ENCODE measurements at places on chromosomes 7 and 10. TPM values are rescaled to one million over a fixed set of nuclear protein-coding genes. Genes with fewer than 3 reads are reported as not detected.

DNA sequence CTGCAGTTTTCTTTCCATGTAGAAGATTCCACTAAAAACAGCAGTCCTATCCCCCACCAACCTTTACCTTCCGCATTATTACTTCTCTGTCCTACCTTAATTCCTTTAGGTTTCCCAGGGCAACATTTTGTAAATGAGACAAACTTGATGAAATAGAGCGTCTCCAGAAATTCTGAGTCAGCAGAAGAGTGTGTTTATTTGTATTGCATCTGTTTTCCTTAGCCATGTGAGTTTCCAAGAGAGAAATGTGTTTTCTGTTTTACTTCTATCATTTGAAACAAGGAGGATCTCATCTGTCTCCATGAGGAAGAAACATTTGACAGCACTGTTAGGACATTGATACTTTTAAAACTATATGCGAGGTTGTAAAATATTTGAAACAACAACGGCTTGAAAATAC lies 244.2 kb upstream of the PLXDC2 start:
- no peaks in the 10 kb centered on the region for H3K4me1 ChIP-seq
- H3K27ac ChIP-seq = no peak overlapping the region
- DNase-seq = no peak

DNA sequence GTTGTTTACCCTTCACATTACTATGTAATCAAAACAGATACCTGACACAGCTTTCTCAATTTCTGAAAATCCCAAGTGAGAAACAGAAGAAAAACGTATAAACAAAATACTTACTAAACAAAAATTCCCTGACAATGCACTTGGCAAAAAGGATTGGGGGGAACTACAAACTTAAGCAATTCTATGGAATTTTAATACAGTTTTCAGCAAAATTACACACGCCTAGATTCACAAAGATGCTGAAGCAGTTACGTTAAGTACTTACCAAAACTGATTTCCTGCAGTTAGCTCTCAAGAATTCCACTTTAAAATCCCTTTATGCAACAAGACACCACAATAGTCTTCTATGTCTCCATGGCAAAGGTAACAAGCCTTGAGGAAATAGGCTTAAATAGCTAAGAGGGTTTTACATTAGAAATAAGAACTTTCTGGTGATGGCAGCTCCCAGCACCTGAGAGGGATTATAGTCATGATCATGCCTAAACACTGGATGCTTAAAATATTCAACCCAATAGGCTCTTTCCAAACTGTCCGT lies 10.8 kb downstream of the TOMM7 start:
- peaks cover 3% of the 10 kb centered on the region for H3K4me1 ChIP-seq
- H3K27me3 ChIP-seq = no peaks in the 10 kb centered on the region
- H3K36me3 ChIP-seq = peaks cover 7% of the 10 kb centered on the region
- H3K27ac ChIP-seq = no peak overlapping the region

DNA sequence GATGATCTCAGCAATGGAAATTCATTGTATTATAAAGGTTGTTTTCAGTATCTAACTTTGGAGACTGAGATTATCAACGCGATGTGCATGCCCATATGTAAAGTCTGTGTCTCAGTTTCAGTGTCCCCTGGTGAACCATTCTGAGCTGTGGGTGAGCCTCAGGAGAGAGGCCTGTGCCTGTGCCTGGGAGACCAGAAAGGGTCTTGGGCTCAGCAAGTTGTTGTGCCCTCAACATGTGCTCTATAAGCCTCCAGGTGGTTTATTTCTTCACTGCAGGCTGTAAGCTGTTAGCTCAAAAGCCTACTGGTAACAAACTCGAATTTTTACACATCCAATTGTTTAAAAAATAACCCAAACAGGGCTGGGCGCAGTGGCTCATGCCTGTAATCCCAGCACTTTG lies 151.9 kb downstream of the PKD1L1 start:
- H3K4me3 ChIP-seq = no peak overlapping the region
- no peak for DNase-seq
- H3K4me1 ChIP-seq = no peaks in the 10 kb centered on the region

DNA sequence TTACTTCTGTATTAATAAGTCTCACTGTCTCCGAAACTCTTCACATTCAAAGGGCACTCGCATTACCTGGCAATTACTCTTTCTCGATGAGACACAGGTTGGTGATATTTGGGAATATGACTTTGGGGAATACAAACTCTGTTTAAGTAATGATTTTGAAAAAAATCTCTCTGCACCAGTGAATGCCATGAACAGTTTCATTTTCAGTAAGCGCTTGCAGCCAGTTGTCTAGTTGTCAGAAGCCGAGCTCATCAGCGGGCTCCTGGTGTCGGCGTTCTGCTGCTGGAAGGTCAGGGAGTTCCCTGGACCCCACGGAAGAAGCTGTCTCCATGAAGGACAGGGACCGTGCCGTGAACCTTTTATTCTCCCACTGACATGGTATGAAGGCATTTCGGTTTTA lies 57.7 kb downstream of the PTPRE start:
- H3K27me3 ChIP-seq = no peaks in the 10 kb centered on the region
- no peaks in the 10 kb centered on the region for H3K4me1 ChIP-seq
- DNase-seq = no peak
- H3K4me3 ChIP-seq = no peak overlapping the region
- H3K36me3 ChIP-seq = no peaks in the 10 kb centered on the region

The PNLIPRP1 gene
- total RNA-seq = not detected

The MEIG1 gene
- total RNA-seq = 0.91 TPM

The CHN2 gene
- total RNA-seq = 5.3 TPM

The GBX1 gene
- total RNA-seq = not detected

The PRF1 gene
- total RNA-seq = 94.8 TPM

The WNT2 gene
- total RNA-seq = not detected
